Peyer's patch (tissue), 4 donors: ENCODE measurements at places on chromosomes 16 and 17. TPM values are rescaled to one million over a fixed set of nuclear protein-coding genes. Genes with fewer than 3 reads are reported as not detected.

DNA sequence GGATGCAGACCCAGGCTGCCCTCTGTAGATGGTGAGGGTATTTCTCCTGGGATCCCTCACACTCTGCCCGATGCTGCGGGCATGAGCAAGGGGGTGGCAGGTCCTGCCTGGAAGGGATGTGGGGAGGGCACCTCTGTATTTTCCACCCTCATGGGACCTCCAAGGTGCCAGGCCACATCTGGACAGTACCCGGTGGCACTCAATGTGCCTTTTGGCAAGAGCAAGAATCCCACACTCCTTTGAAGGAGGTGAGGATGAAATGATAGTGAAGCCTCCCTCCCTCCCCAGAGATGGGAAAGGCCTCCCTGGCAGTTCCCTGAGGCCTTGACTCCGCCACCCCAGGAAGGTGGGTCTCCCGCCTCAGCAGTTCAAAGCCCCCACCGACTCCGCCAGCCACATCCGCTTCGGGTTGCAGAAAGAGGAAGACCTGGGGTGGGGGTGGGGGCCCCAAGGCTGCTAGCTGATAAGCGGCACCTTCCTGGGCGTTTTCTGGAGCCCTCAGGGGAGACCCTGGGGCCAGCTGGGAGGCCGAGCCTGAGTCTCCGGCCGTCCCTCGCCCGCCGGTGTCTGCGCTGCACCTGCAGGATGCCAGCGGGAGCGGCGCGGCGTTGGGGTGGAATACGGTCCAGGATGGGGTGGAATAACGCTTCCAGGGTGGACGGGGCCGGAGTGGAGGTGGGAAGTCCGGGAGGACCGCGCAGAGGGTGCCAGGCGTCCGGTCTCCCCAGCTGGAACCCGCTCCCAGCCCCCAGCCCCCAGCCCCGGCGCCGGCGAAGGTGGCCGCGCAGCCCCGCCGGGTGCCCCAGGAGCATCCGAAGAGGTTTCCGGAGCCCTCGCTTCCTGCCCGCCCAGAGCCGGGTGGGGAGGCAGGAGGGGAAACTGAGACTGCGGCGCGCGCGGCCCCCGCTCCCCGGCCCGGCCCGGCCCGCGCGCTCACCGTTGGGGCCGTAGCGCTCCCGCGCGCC lies 718 bp downstream of the ATP2A3 start:
- DNase-seq, result peak; percentile 65
- peaks cover 56% of the 10 kb centered on the region for H3K4me1 ChIP-seq
- no peaks in the 10 kb centered on the region for H3K36me3 ChIP-seq
- H3K4me3 ChIP-seq, result peak overlapping the region; percentile 68

- DNase-seq, result no peak
- no peaks in the 10 kb centered on the region for H3K4me1 ChIP-seq
Measured at GRCh38 chr17:36566081-36566480, 21.4 kb downstream of the GGNBP2 start.

DNA sequence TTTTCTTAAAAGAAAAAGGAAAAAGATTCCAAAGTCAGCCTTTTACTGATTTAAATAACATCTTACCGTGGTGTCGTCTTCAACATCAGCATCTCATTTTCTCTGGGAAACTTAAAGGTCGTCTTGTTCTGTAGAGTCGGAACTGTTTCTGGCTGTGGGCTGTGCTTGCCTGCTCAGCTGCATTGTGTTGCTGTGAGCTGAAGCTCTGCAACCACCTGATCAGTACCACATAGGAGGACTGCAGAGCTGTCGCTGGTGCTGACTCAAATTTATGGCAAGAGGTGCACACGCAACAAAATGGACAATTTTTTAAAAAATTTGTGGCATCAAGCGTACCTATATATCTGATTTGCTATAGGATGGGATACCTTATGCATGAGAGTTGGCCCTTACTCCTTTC lies at the start of gene OMG:
OMG (minus strand) TSS at position 150 of the 400 bp plus-strand sequence. CDS start 908 bp downstream, outside the sequence.
- no peaks in the 10 kb centered on the region for H3K36me3 ChIP-seq
- no peak for DNase-seq
- H3K4me1 ChIP-seq, result no peaks in the 10 kb centered on the region
- no peaks in the 10 kb centered on the region for H3K27me3 ChIP-seq
- no peak within 1 kb of the TSS for H3K27ac ChIP-seq
- H3K4me3 ChIP-seq, result no peak within 1 kb of the TSS

DNA sequence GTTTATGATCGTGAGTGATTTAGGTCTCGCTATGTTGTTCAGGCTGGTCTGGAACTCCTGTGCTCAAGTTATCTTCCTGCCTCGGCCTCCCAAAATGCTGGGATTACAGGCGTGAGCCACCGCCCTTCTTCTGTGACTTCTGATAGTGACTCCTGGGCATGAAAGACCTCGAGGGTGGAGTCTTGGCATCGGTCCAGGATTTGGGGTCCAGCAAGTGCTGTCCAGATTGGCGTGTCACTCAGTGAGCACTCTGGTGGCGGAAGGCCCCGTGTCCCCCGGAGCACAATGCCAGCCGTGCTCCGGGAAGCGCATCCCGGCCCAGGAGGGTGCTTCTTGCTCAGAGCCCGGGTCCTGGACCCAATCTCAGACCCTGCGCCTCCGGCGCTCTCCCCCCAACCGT lies 6.8 kb downstream of the OR1F1 start:
- H3K27me3 ChIP-seq, result peaks cover 35% of the 10 kb centered on the region
- H3K36me3 ChIP-seq, result no peaks in the 10 kb centered on the region
- no peaks in the 10 kb centered on the region for H3K4me1 ChIP-seq
- DNase-seq, result no peak

DNA sequence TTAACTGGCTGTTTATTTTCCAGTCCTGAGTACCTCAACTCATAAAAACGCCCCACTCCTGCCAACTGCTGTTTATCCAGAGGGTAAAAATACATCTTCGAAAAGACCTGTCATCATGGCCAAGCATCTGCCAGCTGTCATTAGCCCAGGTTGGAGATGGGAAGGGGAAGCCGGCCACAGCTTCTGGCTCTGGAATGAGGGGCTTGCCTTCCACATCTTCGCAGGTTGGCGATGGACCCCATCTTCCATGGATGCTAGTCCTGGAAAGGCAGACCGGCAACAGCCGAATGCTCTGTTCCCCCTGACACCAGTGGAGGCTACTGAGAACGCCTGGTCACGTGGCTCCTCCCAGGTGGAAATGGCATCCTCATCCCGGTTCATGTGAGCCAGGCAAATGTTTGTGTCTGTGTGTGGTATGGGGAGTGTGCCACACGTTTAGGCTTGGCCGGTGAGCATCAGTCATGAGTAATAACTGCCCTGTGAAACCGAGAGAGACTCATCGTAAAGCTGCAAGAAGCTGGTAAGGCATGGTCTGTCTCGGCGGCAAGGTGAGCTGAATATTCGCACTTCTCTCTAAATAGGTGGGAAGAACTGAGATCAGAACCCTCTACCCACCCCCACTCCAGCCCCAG lies 420 bp upstream of the KRTAP17-1 start:
- no peak for DNase-seq
- H3K27ac ChIP-seq, result no peak overlapping the region
- no peaks in the 10 kb centered on the region for H3K27me3 ChIP-seq
- H3K4me1 ChIP-seq, result no peaks in the 10 kb centered on the region

GRCh38 chr17:59423137-59423724 lies 91.8 kb downstream of the YPEL2 start:
- no peak overlapping the region for H3K4me3 ChIP-seq
- H3K27me3 ChIP-seq, result no peaks in the 10 kb centered on the region
- no peaks in the 10 kb centered on the region for H3K36me3 ChIP-seq
- no peak for DNase-seq
- no peaks in the 10 kb centered on the region for H3K4me1 ChIP-seq

The TNFRSF17 gene
- total RNA-seq, result not detected

- H3K4me3 ChIP-seq, result peak overlapping the region; percentile 98
- no peaks in the 10 kb centered on the region for H3K27me3 ChIP-seq
- H3K36me3 ChIP-seq, result no peaks in the 10 kb centered on the region
Measured at GRCh38 chr16:2776500-2777139, 460 bp downstream of the ELOB start.

The SP6 gene
- 6.8 TPM for total RNA-seq

The NPIPA7 gene
- not detected for total RNA-seq

GRCh38 chr17:10518271-10519037 lies at the start of gene MYH1:
Gene MYH1 (minus strand): TSS chr17:10518542. CDS start chr17:10516642, 1,900 bp downstream.
- no peaks in the 10 kb centered on the region for H3K4me1 ChIP-seq
- H3K27me3 ChIP-seq, result no peaks in the 10 kb centered on the region
- DNase-seq, result no peak
- H3K36me3 ChIP-seq, result no peaks in the 10 kb centered on the region

The SLC35G6 gene
- total RNA-seq, result not detected

DNA sequence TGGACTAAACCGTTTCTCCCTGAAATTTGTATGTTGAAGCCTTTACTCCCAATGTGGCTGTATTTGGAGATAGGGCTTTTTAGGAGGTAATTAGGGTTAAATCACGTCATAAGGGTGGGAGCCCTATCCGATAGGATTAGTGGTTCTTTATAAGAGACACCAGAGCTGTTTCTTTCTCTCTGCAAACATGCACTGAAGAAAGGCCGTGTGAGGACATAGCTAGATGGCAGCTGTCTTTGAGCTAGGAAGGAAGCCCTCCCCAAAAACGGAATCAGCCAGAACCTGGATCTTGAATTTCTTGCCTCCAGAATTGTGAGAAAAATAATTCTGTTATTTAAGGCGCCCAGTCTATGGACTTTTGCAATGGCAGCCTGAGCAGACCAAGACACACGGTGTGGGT lies 14.1 kb downstream of the ODF4 start:
- no peaks in the 10 kb centered on the region for H3K4me1 ChIP-seq
- H3K27me3 ChIP-seq, result no peaks in the 10 kb centered on the region
- DNase-seq, result no peak
- H3K27ac ChIP-seq, result no peak overlapping the region
- H3K4me3 ChIP-seq, result no peak overlapping the region
- no peaks in the 10 kb centered on the region for H3K36me3 ChIP-seq

DNA sequence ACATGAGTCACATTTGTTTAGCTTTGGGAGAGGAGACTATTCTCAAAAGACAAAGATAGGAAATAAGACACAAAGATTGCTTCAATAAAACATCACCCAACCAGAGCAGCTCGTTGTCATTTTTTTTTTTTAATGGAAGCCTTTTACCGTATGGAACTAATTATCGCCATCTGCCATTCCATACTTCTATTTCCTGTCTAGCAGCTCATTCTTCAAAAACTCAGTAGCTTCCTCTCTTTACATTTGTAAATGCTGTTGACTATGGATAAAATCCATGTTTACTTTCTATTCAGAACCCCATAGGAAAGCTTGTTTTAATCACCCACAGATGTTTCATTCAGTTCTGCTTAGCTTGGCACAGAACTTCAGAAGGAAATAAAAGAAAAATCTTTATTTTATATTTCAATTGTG lies 110.0 kb upstream of the PSMD7 start:
- H3K4me1 ChIP-seq, result no peaks in the 10 kb centered on the region
- H3K4me3 ChIP-seq, result no peak overlapping the region
- DNase-seq, result no peak
- no peaks in the 10 kb centered on the region for H3K36me3 ChIP-seq
- no peaks in the 10 kb centered on the region for H3K27me3 ChIP-seq

The CLEC18B gene
- 1.8 TPM for total RNA-seq

The DRC7 gene
- total RNA-seq, result not detected

- DNase-seq, result no peak
- no peaks in the 10 kb centered on the region for H3K27me3 ChIP-seq
- no peaks in the 10 kb centered on the region for H3K4me1 ChIP-seq
- no peak overlapping the region for H3K4me3 ChIP-seq
Measured at GRCh38 chr16:63488955-63489354, 1452.7 kb upstream of the CDH8 start.

The MYH2 gene
- not detected for total RNA-seq

DNA sequence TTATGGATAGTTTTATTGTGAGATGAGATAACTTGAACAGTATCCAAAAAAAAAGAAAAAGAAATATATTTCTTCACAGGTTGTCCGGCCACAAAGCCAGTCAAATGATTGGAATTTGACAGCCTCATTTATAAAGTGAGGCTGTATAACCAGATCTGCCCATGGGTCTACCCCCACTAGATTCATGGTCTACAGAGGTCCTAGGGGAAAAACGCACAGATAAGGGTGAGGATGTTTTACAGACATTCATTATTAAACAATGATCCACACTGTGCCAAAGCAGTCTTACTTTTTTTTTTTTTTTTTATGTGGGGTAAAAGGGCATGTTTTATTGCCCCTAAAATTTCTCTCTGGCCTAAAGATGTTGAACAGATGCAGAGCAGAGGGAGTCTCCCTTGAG lies 1503.0 kb upstream of the CDH8 start:
- no peak for DNase-seq
- H3K4me1 ChIP-seq, result no peaks in the 10 kb centered on the region
- H3K27ac ChIP-seq, result no peak overlapping the region
- no peaks in the 10 kb centered on the region for H3K36me3 ChIP-seq
- H3K27me3 ChIP-seq, result no peaks in the 10 kb centered on the region
